GM12864 (cell line): ENCODE measurements at places on chromosomes 5 and 9.

- DNase-seq: no peak
These were observed 5.4 kb downstream of the ROPN1L start for GRCh38 chr5:10447041-10447440.

DNA sequence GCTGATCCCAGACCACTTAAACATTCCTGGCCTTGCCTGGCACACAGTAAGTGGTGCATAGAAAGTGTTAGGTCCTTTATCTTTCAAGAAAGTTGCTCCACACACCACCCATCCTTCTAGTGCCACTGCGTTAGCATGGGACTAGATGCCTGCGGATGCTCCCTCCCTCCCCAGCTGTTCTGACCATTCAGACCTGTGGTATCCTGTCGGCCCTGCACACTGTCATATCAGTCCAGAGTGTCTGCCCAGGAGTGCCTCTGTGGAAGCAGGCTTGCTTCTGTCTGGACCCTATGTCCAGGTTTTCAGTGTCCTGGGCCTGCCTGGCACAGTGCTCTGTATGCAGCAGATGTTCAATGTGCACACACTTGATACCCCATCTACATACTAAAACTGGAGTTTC lies 38.3 kb upstream of the SMU1 start:
- DNase-seq: no peak

GRCh38 chr5:179198825-179199224 lies 138.7 kb downstream of the ZNF354C start:
- DNase-seq: no peak

GRCh38 chr5:35880156-35880555 lies 23.5 kb downstream of the IL7R start:
- no peak for DNase-seq

- no peak for DNase-seq
These were observed 17.0 kb upstream of the MVB12B start for GRCh38 chr9:126309427-126310189.

- DNase-seq: no peak
These were observed 341.3 kb downstream of the DRD1 start for GRCh38 chr5:175102717-175103116.

GRCh38 chr5:157502143-157502647 lies 42.2 kb downstream of the NIPAL4 start:
- peak; percentile 89 for DNase-seq

DNA sequence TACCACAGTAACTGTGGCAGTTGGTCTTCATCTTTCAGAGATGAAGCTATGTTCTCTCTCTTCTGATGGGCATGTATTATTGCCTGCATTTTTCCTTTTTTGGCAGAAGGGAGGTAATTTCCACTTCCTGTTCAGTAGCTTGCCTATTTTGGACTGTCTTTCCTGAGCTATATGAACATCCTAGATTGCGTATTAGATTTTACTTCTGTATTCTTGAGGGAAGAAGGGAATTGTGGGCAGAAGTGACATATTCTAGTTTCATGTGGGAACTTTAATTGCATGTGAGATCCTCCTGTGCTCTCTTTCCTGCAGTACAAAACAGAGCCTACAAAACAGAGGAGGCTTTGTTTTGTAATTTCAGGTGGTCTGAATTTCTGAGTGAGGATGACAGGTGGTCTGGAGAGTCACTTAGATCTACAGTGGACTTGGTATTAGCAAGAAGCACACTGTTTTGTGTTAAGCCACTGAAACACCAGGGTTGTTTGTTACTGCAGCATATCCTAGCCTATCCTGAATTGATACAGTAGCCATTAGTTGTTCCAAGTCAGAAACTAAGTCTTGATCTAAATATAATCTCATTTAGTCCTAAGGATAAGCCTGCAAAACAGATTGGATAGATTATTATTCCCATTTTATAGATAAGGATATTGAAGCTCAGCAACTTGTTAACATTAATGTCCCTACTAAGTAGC lies 68.1 kb downstream of the AOPEP start:
- DNase-seq: no peak

DNA sequence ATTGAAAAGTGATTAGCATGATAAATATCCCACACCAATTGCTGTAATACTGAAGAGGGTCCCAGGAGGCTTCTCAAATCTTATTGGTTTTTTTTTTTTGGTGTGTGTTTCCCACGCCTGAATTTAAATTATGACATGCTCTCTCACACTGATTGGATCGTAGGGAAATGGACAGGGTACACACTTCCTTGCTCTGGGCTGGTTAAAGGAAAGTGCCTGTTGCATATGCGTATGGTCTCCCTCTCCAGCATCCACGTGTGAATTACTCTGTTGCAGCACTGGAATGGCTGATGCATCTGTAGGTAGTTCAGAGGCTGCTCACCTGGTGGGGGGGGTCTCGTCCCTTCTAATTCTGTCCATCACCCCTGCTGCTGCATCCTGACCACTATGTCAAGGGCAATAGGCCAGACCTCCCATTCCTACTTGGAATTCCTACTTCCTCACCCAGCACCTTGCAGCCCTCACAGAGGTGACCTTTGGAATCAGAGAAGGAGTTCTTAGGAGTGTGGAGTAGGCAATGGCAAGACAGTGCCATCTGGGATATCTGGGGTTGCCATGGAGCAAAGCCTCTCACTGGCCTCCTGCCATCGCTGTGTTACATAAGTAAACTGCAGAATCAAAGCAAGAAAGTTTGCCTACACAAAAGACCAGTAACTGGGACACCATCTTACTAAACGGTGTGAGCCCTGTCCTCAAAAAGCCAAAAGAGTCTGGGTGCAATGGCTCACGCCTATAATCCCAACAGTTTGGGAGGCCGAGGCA lies 71.4 kb upstream of the FBXW11 start:
- DNase-seq: no peak

GRCh38 chr5:176353533-176353932 lies 8.0 kb downstream of the KIAA1191 start:
- no peak for DNase-seq
